ENCODE measurements at places on chromosomes 7 and 10.
A peak's percentile ranks its signal among the peaks of the same experiment; 100 is the strongest.

DNA sequence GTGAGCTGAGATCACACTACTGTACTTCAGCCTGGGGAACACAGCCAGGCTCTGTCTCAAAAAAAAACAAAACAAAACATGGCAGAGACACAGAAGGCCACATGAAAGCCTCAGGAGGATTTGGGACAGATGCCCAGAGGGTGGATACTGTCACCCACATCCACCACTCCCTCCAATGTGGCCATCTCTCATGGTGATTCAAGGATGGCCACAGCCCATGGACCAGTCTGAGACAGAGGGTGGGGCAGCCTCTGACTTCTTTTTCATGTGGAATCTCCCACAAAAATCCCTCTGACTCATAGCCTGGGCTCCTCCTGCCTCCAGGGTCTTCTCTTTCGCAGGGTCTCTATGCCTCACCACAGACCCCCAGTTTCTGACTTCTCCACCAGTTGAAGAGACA is 59.0 kb upstream of the GTF2I start:
- peak; percentile 51 for DNase-seq

DNA sequence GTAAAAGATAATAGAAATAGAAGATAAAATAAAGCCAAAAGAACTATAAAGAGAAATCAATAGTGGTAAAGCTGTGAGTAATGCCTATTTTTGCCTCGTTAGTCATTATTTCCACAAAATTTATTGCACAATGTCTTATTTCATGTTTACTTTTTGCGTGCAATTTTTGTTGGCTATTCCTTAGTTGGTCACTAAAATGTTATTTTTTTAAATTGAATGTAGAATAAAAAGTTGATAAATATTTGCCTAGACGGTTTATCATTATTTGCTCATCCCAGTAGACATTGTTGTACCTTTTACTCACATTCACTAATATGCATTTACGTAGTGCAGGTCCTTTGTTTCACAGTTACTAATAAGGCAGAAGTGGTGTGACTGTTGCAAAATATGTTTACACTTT is 227.8 kb upstream of the BMPER start:
- DNase-seq = peak; percentile 39

GRCh38 chr10:69151984-69152383 is 28.0 kb downstream of the VPS26A start:
- DNase-seq = no peak

GRCh38 chr10:130020651-130021382 is 56.7 kb upstream of the EBF3 start:
- DNase-seq = no peak

- DNase-seq = no peak
These were observed 38.5 kb downstream of the FAM149B1 start for GRCh38 chr10:73206385-73206784.

- no peak for DNase-seq
These were observed 19.7 kb downstream of the ESYT2 start for GRCh38 chr7:158809596-158809995.

DNA sequence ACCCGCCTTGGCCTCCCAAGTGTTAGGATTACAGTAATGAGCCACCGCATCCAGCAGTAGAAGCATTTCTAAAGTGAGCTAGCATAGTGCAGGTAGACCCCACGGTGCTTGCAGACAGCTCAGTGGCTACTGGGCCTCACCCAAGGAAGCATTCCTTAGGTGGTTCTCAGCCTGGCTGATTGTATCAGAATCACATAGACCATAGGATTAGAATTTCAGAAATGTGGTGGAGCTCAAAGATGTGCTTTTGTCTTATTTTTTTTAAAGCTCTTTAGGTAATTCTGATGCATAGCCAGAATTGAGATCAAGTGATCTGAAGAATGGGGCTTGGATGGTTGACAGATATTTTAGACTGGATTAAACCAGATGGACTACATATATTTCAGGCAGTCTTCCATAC is 10.9 kb downstream of the ANLN start:
- DNase-seq = no peak

DNA sequence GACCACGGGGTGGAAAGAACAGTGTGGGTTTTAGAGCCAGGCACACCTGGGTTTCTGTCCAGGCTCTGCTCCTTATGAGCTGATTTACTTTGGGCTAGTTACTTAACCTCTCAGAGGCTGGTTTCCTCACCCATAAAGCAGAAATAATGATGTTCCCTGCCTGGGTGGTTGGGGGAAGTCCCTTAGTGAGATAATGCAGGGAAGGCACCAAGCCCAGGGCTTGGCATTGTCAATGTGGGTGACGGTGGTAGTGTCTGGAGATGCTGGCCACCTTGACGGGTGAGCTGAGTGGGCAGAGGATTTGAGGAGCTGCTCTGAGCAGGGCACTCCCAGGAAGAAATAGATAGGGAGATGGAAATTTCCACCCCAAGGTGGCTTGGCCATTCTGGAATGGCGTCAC is 65.2 kb downstream of the SH2D4B start:
- DNase-seq = no peak

DNA sequence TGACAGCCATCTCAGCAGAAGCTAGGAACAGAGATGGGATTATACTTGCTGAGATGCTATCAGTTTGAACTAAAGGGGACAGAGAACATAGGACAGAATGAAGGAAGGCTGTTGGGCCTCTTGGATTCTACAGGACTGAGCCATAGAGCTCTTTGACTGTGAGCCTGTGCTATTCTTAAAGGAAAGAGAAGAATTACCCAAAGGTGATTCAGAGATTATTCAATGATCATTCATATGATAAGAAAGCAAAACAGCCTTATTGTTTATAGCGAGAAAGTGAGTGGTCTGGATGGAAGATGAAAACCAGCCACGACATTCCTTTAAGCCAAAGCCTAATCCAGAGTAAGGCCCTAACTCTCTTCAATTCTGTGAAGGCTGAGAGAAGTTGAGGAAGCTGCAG is 69.7 kb upstream of the NEUROD6 start:
- DNase-seq = no peak

- no peak for DNase-seq
These were observed 127.7 kb downstream of the SRI start for GRCh38 chr7:88091988-88092675.

- DNase-seq = no peak
These were observed 29.4 kb downstream of the CTBP2 start for GRCh38 chr10:125130916-125131315.

DNA sequence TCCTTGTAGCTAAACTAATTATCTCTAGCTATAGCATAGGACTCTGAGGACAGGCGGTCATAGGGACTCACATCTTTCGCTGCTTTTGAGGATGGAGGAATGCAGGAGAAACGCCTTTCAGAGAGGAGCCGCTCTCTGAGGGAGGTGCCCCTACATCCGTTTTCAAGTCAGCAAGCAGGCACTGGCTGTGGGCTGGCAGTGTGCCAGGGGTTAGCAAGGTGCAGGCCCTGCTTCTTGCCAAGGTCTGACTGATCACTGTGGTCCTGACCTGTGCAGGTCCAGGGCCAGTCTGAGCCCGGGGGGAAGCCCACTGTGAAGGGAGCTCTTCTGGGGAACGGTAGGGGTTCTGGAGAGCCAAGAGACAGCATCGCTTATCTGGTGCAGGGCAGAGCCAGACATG is 89.4 kb downstream of the SH3PXD2A start:
- DNase-seq = no peak

DNA sequence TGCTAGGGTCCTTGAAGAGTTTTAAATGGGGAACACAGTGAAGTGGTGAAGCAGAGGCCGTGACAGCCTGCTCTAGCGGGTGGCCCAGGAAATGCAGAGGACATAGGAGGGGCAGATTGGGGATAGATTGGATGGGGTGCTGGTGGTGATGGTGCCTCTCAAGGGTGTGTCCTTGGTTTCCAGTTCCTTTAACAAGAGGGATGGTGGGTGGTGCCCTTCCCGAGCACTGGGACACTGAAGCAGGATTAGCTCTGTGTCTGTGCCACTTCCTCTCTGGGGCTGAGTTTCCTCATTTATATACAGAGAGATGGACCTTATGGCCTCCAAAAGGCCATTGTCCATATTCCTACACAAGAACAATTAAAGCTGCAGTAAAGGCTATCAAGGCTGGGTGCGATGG is 285.5 kb downstream of the TCF7L2 start:
- DNase-seq = no peak

DNA sequence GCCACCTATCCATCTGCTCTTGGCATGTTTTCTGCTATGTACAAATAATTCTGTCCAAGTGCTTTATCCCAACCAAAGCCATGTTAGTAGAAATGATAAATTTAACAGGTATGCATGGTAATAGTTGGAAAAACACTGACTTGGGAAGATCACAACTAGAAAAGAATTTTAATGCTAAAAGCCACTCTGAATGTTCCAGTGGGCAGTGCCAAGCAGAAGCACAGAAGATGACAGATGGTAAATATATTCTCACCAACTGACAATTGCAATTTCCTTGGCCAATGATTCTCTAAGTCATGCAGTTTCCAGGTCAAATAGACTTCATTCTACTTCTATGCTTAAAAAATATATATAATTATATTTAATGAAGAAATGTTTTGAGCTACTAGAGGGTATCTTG is 83.6 kb upstream of the SEMA3C start:
- DNase-seq = no peak

DNA sequence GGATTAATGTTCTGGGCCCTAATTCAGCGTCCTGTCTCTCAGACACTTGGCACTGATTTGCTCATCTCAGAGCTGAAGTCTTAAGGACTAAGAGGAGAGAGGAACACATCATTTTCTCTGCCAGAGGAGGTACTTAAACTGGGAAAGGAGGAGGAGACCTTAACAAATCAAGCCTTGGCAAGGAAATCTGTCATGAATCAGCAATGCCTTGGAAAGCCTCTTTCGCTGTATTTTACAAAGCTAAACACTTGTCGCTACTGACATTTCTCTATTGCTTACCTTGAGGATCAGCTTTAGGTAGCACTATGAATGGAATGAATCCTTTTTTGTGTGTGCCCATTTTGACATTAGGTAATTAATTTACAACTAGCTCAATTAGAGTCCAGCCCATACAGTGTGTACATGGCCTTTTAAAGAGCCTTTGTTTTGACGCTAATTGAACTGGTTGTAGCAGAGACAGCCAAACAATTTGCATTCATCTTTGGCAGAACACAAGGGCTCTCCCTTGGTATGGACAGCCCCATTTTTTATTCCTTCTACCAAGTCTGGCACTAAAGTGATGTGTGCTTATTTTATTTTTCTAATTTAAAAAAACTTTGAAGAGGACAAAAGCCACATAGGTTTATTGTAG is 37.4 kb downstream of the AUTS2 start:
- DNase-seq = no peak

- no peak for DNase-seq
These were observed 9.8 kb downstream of the TSPAN14 start for GRCh38 chr10:80463868-80464267.

GRCh38 chr7:45435131-45435530 is 139.0 kb upstream of the ADCY1 start:
- no peak for DNase-seq

- no peak for DNase-seq
These were observed 74.4 kb downstream of the MYL10 start for GRCh38 chr7:101554584-101555268.

- DNase-seq = no peak
These were observed 9.3 kb upstream of the AHR start for GRCh38 chr7:17289074-17289645.

GRCh38 chr10:115004236-115004862 is 66.4 kb downstream of the TRUB1 start:
- no peak for DNase-seq

- DNase-seq = no peak
These were observed 313.1 kb upstream of the ZNF32 start for GRCh38 chr10:43961523-43962345.

DNA sequence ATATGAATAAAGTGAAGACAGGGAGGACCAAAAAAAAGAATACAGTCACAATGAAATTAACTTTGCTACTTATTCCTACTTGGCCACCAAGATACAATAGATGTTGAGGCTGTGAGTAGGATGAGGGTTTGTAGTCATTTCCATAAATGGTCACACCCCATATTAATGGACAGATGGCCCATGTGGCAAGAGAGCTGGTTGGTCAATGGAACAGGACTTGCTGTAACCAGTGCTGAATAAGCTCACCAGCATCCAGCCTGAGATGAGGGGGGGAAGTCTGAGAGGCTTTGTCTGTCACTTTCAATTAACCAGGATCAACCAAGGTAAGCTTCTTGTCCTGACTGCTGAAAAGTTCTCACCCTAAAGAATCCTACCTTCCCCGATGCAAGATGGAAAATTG is 130.4 kb upstream of the KCNMA1 start:
- DNase-seq = no peak

DNA sequence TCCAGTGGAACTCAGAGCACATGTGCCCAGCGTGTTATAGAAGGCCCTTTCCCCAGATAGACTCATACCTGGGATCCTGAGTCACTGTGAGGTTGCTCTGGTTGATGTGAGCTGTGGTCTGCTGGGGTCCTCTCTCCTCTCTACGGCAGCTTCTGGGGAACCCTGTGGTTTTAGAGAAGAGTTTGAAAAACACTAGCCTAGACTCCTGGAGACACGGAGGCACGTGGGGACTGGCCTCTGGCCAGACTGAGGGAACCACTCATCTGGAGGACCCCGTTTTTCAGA is 10.3 kb downstream of the ZNF775 start:
- DNase-seq = no peak

DNA sequence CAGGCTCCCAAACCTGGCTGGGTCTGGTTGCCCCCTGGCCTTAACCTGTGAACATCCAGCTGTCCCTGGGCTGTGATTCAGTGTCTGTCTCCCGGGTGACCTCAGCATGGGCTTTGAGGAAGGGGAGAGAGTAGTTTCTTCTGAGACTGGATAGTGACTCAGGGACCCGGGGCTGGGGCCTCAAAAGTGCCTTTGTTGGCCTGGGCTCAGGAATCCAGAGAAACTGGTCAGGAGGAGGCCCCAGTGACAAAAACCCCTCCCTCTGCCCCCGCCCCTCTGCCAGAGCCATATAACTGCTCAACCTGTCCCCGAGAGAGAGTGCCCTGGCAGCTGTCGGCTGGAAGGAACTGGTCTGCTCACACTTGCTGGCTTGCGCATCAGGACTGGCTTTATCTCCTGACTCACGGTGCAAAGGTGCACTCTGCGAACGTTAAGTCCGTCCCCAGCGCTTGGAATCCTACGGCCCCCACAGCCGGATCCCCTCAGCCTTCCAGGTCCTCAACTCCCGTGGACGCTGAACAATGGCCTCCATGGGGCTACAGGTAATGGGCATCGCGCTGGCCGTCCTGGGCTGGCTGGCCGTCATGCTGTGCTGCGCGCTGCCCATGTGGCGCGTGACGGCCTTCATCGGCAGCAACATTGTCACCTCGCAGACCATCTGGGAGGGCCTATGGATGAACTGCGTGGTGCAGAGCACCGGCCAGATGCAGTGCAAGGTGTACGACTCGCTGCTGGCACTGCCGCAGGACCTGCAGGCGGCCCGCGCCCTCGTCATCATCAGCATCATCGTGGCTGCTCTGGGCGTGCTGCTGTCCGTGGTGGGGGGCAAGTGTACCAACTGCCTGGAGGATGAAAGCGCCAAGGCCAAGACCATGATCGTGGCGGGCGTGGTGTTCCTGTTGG is at the start of gene CLDN4:
Gene CLDN4 (plus strand): TSS at position 316 of the 903 bp plus-strand sequence. CDS start 206 bp downstream, at position 522.
- no peak for DNase-seq

GRCh38 chr7:46007990-46008643 is 87.0 kb upstream of the IGFBP3 start:
- DNase-seq = no peak

GRCh38 chr10:45091968-45092367 is 91.2 kb downstream of the ZNF22 start:
- DNase-seq = no peak

Measured in AG09309 (cell line).